Activated naive CD4-positive, alpha-beta T cell treated with Interleukin-2 at 50 U/mL for 16 hours (primary cell): ENCODE measurements at places on chromosomes 5 and 9.

GRCh38 chr5:123094919-123095797, 6.1 kb downstream of the PRDM6 start:
- DNase-seq: no peak

GRCh38 chr9:92535940-92536850, at the start of gene ECM2:
TSS of gene ECM2 (minus strand) at chr9:92535990. CDS start at chr9:92522866, 13,124 bp downstream.
- no peak for DNase-seq

GRCh38 chr5:138560971-138561370, 14.2 kb downstream of the HSPA9 start:
- no peak for DNase-seq

DNA sequence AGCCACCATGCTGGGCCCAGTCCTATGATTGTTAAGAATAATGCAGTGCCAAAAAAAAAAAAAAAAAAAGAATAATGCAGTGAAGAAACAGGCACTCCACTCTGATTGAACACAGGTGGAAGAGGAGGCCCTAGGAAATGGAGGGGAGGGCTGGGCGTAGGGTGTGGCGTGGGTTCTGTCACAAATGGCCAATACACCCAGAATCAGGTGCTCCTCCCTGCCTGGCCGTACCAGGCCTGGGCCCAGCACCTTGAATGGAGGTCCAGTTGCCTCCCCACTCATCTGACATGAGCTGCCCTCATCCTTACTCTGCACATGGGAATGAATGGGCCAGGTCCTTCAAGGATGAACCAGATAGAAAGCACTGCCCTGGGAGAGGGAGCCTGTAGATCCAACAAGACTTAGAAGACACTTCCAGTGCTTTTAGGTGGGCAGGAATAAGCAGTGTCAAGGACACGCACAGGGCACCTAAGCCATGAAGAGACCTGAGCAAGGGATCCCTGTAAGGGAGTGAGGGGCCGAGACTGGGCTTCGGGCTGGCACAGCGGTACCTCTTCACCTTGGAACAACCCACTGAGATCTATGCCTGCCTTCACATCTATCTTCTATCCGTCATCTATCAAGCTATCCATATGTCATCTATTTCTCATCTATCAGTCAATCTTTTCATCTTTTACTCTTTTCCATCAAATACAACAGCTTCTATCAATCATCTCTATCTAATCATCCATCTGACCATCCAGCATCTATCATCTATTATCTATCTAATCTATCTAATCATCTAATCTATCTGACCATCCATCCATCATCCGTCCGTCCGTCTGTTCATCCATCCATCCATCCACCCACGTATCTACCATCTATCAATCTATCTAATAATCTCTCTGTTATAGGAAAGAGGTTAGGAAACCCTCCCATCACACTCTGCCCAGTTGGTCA, 15.9 kb downstream of the NINJ1 start:
- no peak for DNase-seq

DNA sequence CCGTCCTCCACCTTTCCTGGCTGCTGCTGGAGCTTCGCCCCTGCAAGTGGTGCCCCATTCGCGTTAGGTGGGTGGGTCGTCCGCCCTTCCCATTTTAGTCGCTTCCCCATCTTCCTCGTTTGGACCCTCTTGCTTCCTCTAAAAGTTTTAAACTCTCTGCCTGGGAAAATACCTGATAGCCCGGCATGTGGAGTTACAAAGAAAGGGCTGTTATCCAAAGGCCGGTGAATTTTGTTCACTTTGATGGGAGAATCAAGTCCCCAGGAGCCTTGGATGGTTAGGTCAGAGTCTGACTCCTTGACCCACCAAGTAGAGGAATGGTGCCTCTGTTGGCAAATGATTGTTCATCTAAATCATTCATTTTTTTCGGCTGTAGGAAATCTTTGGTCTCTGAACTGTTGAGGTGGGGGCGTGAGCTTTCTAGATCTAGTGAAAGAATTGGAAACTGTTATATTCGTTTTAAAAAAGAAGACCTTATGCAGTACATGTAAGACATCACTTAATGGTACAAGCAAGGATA, 29.5 kb upstream of the APC start:
- no peak for DNase-seq

GRCh38 chr5:38509185-38509584, 47.3 kb downstream of the LIFR start:
- DNase-seq: no peak

GRCh38 chr5:670396-671270, 22.5 kb downstream of the TPPP start:
- DNase-seq: no peak

- DNase-seq: no peak
Measured at GRCh38 chr5:54291498-54291897, 18.9 kb downstream of the ARL15 start.

DNA sequence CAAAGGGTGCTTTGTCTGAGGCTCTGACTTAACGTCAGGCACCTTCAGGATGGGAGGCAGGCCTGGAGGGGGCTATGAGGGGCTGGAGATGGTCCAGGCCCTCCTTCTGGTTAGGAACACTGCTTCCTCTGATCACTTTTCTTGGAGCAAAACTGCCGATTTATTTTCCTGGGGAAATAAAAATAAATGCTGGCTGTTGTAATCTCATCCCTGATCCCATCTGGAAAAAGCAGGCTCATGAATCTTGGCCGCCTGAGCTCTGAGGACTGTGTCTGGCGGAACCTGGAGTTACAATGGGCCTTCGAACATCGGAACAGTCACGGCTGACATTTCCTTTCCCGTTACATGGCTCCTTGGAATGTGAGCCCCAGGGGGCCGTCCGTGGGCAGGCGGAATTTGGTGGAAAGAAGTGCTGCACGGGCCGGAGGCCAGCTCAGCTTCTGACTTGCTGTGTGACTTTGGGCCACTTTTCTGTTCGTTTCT, 157.8 kb downstream of the RGS3 start:
- no peak for DNase-seq

- no peak for DNase-seq
Measured at GRCh38 chr9:135488527-135488926, 8.9 kb downstream of the PPP1R26 start.

- no peak for DNase-seq
Measured at GRCh38 chr5:1199649-1200494, 1.5 kb upstream of the SLC6A19 start.

DNA sequence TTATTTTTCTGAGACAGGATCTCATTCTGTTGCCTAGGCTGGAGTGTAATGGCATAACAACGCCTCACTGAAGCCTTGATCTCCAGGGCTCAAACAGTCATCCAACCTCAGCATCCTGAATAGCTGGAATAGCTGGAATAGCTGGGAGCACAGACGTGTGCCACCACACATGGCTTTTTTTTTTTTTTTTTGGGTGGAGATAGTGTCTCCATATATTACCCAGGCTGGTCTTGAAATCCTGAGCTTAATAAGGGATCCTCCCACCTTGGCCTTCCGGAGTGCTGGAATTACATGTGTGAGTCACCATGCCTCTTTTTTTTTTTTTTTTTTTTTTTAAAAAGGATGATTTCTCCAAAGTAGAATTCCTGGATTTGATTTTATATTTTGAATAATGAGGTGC, 60.7 kb downstream of the NSD1 start:
- DNase-seq: no peak

DNA sequence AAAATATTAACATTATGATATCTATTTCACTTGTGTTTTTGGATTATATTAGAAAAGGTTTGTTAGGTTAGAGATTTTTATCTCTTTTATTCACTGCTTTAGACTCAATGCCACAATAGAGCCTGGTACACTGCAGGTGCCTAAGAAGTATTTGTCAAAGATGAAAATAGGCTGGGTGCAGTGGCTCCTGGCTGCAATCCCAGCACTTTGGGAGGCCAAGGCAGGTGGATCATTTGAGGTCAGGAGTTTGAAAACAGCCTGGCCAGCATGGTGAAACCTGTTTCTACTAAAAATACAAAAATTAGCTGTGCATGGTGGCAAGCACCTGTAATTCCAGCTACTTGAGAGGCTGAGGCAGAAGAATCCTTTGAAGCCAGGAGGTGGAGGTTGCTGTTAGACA, 64.3 kb downstream of the C9 start:
- no peak for DNase-seq

- DNase-seq: no peak
Measured at GRCh38 chr9:119095072-119095471, 274.2 kb downstream of the BRINP1 start.

DNA sequence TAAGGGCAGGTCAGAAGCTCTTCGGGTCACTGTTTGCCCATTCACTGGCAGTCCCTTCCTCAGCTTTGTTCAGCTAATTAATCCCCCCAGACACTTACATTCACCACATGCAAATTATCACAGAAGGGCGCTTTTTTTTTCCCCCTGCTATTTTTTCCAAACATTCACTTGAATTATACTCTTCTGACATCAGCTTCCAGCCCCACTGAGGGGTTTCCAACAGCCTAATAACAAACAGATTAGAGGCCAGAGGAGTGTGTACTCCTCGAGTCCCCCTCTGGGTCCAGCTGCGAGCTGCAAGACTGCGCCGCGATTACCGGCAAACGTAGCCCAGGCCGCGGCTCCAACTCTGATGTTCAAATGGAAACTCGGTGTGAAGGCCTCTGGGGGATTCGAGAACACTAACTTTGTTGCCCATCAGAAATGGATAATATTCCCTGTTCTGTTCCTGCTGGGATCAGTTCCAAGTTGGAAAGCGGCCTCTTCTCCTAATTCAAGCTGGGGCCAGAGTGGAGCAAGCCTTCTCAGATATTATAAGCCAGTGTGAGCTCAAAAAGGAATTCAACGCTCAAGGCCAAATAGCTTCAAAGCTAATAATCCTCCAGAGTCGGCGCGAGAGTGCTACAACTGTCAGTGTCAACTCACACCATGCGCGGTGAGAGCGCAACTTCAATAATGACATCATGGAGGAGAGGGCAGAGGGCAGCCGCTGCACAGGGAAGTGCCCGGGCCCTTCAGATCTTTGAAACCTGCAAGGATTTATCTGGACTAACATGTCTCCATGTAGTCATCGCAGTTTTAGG, 560.8 kb downstream of the BNC2 start:
- no peak for DNase-seq

- DNase-seq: peak; percentile 60
Measured at GRCh38 chr9:100505564-100506159, 32.7 kb downstream of the TMEFF1 start.

- no peak for DNase-seq
Measured at GRCh38 chr9:15743512-15743911, 190.7 kb downstream of the CCDC171 start.

- no peak for DNase-seq
Measured at GRCh38 chr9:91006046-91006445, 204.4 kb downstream of the SYK start.

GRCh38 chr9:109787735-109788134, 7.7 kb downstream of the PALM2AKAP2 start:
- no peak for DNase-seq

DNA sequence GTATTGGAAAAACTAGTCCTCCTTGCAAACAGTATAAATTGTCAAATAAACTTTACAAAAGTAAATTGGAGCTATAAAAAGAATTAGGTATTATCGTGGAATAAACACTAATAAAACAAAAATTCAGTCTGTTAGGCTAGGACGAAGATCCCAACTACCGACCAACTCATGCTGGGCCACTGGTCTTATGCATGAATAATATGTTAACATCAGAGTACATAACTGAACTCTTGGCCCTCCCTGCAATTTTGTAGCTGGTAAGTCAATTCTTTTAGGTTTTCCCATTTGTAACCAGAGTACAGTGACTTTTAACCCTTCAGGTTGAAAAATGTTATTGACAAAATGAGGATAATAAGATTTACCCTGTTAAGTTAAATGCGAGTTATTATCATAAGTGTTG, 428.7 kb downstream of the BNC2 start:
- DNase-seq: no peak

- DNase-seq: no peak
Measured at GRCh38 chr9:8027351-8027750, 227.8 kb upstream of the DMAC1 start.

DNA sequence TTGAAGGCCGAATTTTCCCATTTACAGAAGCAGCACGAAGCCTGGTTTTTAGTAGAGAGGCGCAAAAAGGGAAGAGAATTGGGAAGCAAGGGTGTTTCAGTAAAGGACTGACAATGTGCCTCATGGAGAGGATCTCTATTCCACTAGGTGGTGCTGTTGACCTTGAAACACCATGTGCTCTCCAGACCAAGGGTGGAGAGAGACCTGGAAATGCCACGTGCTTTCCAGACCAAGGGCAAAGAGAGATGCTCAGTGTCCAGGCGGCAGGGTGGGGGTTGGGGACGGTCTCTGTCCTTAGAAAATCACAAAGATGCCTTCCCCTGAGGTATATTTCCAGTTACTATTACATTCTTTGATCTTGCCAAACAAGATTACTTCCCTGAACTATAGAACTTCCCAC, 425.3 kb downstream of the CSNK1G3 start:
- DNase-seq: no peak

- no peak for DNase-seq
Measured at GRCh38 chr9:99505936-99506335, 283.9 kb downstream of the SEC61B start.

- DNase-seq: no peak
Measured at GRCh38 chr9:115884846-115885245, 268.7 kb upstream of the PAPPA start.

DNA sequence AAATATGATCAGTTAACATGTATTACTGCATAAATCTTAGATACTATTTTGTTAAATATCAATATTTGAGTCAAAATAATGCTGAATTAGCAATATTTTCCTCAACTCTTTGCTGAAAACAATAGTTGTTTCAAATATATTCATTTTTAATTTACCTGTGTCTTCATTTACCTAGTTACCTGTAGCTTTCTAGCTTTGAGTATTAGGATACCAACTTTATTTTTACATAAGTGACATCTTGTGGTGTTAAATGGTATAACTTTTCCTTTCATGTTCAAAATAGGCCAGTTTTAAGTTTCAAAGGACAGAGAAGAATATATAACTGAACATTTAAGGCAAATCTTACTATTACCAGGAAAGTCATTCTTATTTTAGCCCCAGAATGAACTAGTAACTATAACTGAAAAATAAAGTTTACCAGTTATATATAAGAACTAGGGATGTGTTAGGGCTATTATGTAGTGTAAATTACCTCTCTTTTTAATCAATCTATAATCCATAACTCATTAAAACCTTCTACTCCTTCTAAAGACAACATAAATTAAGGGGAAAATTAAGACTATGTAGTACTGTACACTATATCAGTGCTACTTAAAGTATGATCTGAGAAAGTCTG, 25.3 kb downstream of the AP3B1 start:
- no peak for DNase-seq

- peak; percentile 36 for DNase-seq
Measured at GRCh38 chr9:706606-707459, 134.7 kb upstream of the DMRT1 start.

DNA sequence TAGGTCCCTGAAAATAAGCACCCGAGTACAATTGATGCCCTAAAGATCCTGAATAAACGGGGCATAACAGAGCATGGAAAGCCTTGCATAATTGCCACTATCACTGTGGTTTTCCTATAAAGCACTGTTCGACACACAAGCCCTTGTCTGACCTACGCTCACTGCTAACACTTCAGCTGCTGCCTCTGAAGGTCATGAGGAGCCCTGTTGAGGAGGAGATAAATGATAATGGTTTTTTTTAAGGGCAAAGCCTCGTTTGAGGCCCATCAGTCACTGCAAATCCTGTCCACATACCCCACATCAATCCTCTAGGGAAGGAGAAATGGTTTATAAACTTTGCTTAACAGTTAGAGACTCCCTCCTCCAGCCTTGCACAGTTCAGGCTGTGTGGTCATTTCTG, 35.1 kb downstream of the GABBR2 start:
- no peak for DNase-seq
